Activated CD4-positive, CD25-positive, alpha-beta regulatory T cell treated with anti-CD3 and anti-CD28 coated beads, Interleukin-2, amount 50 U/mL, for 16 hours (primary cell): ENCODE measurements at places on chromosomes 5 and 9.

DNA sequence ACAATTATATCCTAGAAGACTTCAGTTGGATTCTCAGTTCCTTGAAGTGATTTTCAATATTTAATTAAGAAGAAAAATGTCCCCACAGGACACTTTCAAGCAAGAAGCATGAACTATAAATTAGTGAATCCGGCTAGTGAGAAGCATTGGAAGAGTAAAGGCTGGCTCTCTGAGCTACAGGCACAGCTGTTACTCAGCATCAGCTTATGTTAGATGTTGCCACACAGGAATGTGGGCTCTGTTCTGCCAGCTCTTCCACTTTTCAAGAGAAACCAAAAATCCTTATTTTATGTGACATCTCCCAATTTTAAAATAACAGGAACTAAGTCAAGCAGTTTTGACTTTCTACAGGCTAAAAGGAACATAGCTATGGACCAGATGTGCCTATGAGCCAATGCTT is 14.9 kb downstream of the ZNF474 start:
- no peak for DNase-seq

- DNase-seq: no peak
These were observed 171.3 kb downstream of the APBA1 start for GRCh38 chr9:69500896-69501295.

DNA sequence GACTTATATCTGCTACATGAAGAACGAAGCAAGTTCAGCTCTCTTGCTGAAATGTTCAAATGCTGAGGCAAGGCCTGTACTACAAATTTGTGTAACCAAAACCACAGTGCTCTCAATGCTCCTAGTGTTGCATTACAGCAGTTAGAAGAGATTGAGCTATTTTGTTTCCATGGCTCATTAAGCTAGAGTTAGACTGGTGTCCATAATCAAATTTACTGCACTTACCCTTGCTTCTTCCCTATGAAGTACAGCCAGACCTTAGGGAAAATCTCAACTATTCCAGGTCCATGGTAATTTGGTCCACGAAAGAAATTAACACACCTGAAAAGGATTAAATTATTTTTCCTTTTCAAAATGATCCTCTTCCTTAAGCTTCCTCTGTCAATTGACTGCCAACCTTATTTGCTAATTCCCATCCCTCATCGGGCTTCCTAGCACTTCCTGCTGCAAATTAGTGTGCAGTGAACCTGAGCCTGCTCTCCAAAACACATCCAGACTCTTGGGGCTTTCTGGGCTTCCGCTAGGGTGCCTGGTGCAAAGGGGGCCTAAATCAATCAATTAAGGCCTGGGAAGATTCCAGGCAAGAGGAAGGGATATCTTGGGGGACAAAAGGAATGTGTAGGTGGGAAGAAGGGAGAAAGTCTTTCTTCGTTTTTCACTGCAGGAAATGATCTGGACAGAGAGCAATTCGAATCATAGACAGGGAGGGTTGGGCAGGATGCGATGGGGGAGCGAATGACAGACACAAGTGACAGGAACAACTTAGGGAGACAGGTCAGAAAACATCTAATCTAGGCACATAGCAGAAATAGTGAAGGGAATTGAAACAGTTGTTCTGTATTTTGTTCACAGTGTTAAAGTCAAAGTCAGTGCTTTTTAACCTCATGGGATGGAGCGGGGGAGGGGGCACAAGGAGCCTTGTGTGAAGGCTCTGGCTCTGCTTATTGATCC is 542.4 kb downstream of the RAB3C start:
- no peak for DNase-seq

DNA sequence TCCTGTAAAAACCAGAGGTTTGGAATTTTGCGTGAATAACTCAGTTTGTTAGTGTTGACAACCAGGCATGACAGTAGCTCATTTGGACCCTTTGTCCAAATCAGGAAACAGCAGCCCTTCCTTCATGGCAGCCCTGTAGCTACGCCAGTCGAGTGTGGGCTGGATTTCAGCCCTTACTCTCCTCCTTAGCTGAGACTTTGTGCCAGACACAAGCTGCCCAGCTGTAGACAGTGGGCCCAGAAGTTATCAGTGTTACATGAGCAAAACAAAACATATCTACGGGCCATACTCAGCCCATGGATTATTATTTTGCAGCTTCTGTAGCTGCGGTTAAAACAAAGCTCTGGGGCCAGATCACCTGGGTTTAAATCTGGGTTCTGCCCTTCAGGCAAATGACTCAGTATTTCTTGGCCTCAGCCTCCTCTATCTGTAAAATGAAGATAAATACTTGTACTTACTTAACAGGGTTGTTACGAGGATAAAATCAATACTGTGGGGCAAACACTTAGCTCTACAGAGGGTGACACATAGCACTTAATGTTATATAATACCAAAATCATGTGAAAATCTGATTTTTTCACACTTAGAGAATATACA is 76.9 kb downstream of the GHR start:
- DNase-seq: no peak

GRCh38 chr9:136531186-136531903 is 14.5 kb downstream of the NOTCH1 start:
- no peak for DNase-seq

DNA sequence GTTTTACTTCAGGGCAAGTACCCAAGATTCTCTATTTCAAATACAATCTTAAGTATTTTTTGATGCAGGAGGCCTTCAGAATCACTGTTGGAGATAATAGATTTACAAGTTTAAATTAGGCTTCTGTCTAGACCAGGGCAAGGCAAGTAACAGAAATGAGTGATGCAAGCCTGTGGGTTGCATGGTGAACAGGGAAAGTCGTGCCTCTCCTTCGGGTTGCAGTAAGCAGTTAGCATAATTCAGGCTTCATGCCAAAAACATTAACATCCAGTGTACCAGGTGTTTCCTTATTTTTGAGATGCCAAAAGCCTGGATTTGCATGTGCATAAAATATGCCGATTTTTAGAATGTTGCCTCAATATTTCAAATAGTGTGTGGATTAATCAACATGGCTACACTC is 369.0 kb downstream of the CAAP1 start:
- DNase-seq: no peak
